H1 (cell line): ENCODE measurements at places on chromosomes 12 and 14. TPM values are rescaled to one million over a fixed set of nuclear protein-coding genes. Genes with fewer than 3 reads are reported as not detected.

GRCh38 chr14:38175658-38176057 lies 32.0 kb upstream of the SSTR1 start:
- DNase-seq = no peak
- H3K27me3 ChIP-seq = no peaks in the 10 kb centered on the region
- H3K36me3 ChIP-seq = no peaks in the 10 kb centered on the region
- H3K4me1 ChIP-seq = no peaks in the 10 kb centered on the region
- H3K27ac ChIP-seq = no peak overlapping the region

DNA sequence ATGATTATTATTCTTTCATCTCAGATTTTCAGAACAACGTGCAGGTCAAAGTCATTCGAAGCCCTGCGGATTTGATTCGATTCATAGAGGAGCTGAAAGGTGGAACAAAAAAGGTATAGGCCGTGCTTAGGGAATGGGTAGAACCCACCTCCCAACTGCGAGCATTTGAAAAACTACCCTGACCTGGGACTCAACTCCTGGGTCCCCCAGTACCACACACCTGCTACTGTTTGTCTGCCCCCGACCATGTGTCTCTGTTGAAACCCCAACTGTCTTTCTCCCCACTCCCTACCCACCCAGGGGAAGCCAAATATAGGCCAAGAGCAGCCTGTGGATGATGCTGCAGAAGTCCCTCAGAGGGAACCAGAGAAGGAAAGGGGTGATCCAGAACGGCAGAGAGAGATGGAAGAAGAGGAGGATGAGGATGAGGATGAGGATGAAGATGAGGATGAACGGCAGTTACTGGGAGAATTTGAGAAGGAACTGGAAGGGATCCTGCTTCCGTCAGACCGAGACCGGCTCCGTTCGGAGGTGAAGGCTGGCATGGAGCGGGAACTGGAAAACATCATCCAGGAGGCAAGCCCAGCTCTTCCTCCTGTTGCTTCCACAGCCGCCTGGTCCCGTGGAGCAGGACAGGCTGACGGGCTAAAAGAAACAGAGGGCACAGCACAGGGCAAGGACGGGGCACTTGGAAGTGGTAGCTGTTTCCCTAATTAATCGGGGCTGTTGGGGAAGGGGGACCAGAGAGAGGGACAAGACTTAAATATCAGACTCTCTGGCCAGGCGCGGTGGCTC lies 20.5 kb downstream of the AGAP2 start:
- H3K27me3 ChIP-seq = no peaks in the 10 kb centered on the region
- H3K27ac ChIP-seq = no peak overlapping the region
- DNase-seq = peak; percentile 19

DNA sequence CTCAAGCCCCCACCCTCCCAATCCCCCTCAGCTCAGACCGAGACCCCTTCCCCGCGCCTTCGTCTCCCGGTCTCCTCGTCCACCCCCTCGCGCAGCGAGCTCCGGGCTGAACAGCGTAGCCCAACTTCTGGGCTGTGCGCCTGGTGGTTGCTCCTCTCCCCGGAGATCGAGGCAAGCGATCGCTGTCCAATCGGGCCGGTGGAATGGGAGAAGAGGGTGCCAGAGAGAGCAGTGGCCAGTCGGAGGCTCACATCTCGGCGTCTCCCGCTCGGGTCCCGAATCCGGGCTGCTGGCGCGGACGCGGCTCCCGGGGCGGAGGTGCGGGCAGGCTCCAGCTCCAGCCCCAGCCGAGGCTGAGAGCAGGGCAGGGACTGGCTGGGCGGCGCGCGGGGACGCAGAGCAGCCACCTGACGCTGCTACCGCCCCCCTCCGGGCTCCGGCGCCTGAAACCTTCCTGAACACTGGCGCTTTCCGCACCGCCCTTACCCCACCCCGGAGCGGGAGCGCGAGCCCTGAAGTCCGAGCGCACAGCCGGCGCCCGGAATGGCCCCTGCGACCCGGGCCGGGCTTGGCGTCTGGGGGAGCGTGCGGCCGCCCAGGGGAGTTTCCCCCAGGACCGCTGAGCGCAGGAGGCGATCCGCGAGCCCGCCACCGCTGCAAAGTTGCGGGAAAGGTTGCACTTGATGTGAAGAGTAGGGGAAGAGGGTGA lies 508 bp upstream of the KCNH5 start:
- no peak overlapping the region for H3K27ac ChIP-seq
- DNase-seq = peak; percentile 84
- H3K4me3 ChIP-seq = peak overlapping the region; percentile 78
- H3K36me3 ChIP-seq = no peaks in the 10 kb centered on the region
- no peaks in the 10 kb centered on the region; the same call in 1 of the 2 replicates for H3K4me1 ChIP-seq
- H3K27me3 ChIP-seq = peaks cover 11% of the 10 kb centered on the region

- H3K36me3 ChIP-seq = no peaks in the 10 kb centered on the region
- no peak overlapping the region for H3K27ac ChIP-seq
- H3K4me3 ChIP-seq = no peak overlapping the region; the same call in 1 of the 2 replicates
- H3K4me1 ChIP-seq = peaks cover 22% of the 10 kb centered on the region
- no peak for DNase-seq
- peaks cover 40% of the 10 kb centered on the region for H3K27me3 ChIP-seq
Measured at GRCh38 chr12:16608946-16609539, 3.1 kb upstream of the LMO3 start.

GRCh38 chr12:121669521-121669900 lies at the start of gene MORN3:
Gene MORN3, minus strand, starts transcription at chr12:121669654. Its CDS starts 171 bp downstream, at chr12:121669483.
- no peaks in the 10 kb centered on the region for H3K36me3 ChIP-seq
- H3K27me3 ChIP-seq = no peaks in the 10 kb centered on the region
- H3K4me1 ChIP-seq = peaks cover 14% of the 10 kb centered on the region
- no peak within 1 kb of the TSS for H3K27ac ChIP-seq
- H3K4me3 ChIP-seq = no peak within 1 kb of the TSS
- no peak for DNase-seq

DNA sequence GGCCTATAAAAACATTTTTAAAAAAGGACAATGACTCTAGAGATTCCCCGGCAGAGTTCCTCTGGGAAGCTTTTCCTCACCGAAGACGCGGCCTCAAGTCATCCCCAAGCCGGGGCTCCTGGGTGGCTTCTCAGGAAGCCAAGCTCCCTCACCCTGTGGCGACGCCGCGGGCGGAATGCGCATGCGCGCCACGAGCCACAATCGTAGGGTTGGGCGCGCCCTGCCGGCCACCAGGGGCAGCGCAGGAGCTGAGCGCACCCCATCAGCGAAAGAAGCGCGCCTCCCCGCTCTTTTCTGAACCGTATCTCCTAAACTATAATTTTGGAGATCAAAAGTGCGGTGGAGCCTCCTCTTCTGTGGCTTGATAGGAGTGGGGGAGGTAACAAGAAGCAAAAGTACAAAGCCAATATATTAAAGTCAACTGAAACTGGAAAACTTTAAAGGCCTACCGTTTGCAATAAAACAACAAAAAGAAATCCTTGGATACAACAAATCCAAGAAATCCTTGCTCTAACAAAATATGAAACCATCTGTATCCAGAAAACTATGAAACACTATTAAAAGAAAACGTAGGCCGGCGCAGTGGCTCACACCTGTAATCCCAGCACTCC lies 17.4 kb upstream of the CHFR start:
- no peaks in the 10 kb centered on the region for H3K4me1 ChIP-seq
- no peaks in the 10 kb centered on the region for H3K36me3 ChIP-seq
- no peak overlapping the region for H3K27ac ChIP-seq
- no peak overlapping the region for H3K4me3 ChIP-seq
- DNase-seq = peak; percentile 75
- H3K27me3 ChIP-seq = peaks cover 6% of the 10 kb centered on the region; the same call in 1 of the 2 replicates

GRCh38 chr14:85088192-85088591 lies 441.8 kb upstream of the FLRT2 start:
- no peak for DNase-seq
- no peak overlapping the region for H3K4me3 ChIP-seq
- no peaks in the 10 kb centered on the region for H3K36me3 ChIP-seq
- H3K27ac ChIP-seq = no peak overlapping the region

Gene SLC7A8
- 204 and 209 TPM in 2 replicates for total RNA-seq

Gene MYF5
- total RNA-seq = not detected in 2 replicates
